Activated CD8-positive, alpha-beta memory T cell treated with anti-CD3 and anti-CD28 coated beads, Interleukin-2, amount 50 U/mL, for 48 hours (primary cell): ENCODE measurements at places on chromosomes 7 and 10.

GRCh38 chr7:13603661-13604060 lies 385.8 kb downstream of the ETV1 start:
- no peak for DNase-seq

- DNase-seq: no peak
Observed at GRCh38 chr7:141231018-141231792, 157.3 kb downstream of the TMEM178B start.

- peak; percentile 87 for DNase-seq
Observed at GRCh38 chr7:2719007-2719406, 31.0 kb downstream of the AMZ1 start.

GRCh38 chr10:11286261-11286852 lies 268.7 kb downstream of the CELF2 start:
- DNase-seq: no peak

DNA sequence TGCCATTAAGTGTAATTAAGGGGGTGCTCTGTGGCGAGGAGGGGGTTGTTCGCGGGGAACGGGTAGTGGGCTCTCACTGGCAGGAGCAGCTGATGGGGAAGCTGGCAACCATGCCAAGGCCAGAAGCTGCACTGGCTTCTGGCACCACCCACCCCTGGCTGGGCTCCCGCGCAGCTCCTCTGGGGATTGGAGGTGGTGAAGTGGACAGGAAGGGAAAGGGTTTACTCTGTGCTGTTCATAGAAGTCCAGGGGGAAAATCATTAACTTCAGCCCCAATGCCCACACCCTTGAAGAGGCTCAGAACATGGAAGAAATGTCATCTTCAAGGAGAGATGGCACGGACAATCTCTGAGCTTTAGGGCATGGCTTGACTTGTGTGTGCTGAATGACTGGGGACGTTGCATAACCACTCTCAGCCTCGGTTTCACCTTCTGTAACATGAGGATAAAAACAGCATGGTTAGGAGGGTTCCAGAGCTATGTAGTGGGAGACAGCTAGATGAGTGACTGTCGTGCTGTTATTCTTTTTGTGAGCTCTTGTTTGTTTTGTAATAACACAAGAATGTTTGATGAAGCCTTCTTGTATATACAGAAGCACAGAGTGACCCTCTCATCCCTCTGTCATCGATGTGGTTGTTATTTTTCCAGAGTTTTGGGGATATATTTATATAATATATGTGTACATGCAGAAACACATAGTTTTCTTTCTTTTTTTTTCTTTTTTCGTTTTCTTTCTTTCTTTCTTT lies 29.9 kb downstream of the KAZALD1 start:
- no peak for DNase-seq

DNA sequence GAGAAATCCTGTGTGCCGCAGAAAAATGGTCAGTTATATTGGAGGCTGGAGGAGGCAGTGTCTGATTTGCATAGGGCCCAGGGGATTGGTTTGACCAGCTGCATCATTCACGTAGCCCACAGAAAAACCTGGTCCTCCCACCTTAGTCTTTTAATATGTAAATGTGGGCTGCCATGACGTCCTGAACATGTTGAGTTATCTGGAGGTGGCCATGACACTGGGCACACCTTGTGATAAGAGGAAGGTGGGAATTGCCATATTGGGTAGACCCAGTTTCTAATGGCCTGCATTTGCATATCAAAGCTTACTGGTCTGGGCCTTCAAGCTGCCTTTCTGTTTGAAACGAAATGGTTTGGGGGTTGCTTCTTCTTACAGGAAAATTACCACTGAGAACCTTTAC lies 162.2 kb downstream of the AHR start:
- DNase-seq: no peak

DNA sequence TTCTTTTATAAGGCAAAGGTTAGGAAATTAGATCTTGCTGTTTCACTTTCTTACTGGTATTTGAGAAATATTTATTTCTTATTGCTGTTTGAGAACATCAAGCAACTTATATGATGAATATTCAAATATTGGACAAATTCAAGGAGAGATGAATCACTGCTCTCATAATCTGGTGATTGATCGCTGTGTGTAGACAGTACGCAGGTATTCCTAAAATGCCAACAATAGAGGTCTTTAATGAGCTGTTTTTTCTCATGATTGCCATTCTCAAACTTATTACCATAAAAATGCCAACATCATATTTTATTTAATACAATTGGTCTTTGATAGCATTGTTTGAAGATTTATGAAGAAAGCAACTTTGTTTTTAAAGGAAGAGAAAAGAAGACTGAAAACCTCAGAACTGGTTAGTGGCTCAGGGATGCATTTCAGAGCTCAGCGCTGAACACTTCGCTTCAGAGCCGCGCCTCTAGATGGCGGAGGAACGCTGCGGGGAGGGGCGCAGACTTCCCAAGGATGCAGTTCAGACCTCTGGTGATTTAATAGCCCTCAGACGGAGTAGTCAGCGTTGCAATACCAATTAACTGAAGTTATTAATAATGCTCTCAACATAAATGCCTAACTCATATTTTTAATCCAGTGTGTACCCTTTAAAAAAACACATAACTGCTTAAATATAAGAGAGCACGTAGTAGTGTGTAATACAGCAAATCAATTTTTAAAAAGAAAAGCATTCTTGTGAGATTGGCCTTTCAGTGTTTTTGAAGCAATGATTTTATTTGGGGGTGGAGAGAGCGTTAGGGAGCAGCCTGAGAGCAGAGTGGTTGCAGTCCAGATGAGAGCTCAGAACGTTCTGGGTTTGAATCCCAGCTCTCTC lies 38.5 kb upstream of the STEAP4 start:
- DNase-seq: no peak

- DNase-seq: no peak
Observed at GRCh38 chr10:85619832-85620231, 746.8 kb downstream of the GRID1 start.

DNA sequence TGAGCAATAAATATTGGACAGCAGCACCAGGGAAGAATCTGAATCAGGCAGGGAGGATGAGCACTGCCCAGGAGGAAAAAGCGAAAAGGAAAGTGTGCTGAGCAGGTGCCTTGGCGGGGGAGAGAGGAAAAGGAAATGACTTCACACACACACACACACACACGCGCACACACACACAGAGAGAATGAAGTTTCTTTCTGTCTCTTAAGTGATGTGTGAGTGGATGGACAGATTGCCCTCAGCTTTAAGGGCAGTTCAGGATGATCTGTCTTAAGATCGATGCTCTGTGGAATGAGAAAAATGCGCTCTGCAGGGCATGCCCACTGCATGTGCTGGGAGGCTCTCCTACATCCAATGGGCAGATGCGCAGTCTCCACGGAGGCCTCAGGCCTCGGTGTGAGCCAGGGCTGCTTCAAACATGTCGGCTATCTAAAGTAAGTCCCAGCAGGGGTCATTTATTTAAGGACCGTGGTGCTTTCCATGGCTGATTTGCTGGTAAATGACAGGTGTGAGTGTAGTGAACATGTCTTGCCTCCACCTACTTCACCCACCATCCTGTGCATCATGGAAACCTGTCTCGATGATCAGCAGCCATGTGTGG lies 2.5 kb upstream of the ACBD5 start:
- peak; percentile 77 for DNase-seq

GRCh38 chr10:351770-352334 lies 216.6 kb downstream of the ZMYND11 start:
- peak; percentile 54 for DNase-seq

GRCh38 chr7:47666164-47666862 lies 84.4 kb upstream of the TNS3 start:
- DNase-seq: no peak

DNA sequence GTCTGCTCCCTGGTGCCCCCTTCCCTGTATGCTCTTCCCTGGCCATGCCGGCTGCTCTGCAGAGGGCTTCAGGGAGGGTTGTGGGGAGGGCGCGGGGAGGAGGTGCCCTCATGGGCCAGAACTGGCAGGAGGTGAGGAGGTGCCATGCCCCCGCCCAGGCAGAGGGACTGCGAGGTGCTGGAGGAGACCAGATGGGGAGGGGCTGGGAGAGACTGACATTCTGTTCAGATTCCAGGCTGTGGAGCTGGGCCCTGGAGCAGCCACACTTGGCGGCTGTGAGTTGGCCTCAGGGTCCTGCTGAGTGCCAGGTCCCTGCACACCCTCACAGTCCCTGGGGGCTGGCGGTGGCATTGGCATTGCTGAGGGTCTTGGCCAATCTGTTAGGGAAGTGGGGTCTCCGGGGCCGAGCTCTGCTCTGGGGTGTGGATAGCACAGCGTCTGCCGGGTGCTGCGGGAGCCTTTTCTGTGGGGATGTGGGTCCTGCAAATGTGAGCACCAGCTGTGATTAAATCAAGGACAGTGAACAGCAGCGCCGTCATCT lies 25.4 kb downstream of the INPP5A start:
- DNase-seq: no peak

- DNase-seq: no peak
Observed at GRCh38 chr7:28748933-28749584, 209.1 kb downstream of the TRIL start.
